ENCODE measurements at places on chromosomes 12 and 14. TPM values are rescaled to one million over a fixed set of nuclear protein-coding genes. Genes with fewer than 3 reads are reported as not detected.
A peak's percentile ranks its signal among the peaks of the same experiment; 100 is the strongest.

GRCh38 chr12:3795492-3796133 is 42.7 kb upstream of the CRACR2A start:
- DNase-seq, result no peak

- no peak for DNase-seq
Observed at GRCh38 chr12:29286081-29286790, 94.7 kb downstream of the ERGIC2 start.

GRCh38 chr12:65567820-65568219 is 256.5 kb upstream of the HMGA2 start:
- peak; percentile 57 for DNase-seq

- no peak for DNase-seq
Observed at GRCh38 chr14:99678198-99678597, 5.9 kb upstream of the CYP46A1 start.

DNA sequence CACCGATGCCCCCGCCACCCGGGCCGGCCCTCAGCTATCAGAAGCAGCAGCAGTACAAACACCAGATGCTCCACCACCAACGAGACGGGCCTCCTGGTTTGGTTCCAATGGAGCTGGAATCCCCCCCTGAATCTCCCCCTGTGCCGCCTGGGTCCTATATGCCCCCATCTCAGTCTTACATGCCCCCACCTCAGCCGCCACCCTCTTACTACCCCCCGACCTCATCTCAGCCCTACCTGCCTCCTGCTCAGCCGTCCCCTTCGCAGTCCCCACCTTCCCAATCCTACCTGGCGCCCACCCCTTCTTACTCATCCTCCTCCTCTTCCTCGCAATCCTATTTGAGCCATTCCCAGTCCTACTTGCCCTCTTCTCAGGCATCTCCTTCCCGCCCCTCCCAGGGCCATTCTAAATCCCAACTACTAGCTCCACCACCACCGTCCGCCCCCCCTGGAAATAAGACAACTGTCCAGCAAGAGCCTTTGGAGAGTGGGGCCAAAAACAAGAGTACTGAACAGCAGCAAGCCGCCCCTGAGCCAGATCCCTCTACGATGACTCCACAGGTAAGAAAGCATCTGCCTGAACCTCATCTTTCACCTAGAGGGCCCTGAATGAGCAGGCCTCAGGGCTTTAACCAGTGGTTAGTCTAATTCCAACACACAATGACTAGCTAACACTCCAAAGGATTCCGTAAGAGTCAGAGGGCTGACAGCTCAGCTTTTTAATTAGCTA is 851 bp downstream of the YLPM1 start:
- DNase-seq, result peak; percentile 43

- no peak for DNase-seq
Observed at GRCh38 chr12:30437616-30438015, 258.1 kb downstream of the IPO8 start.

GRCh38 chr14:28061006-28061405 is 705.6 kb upstream of the FOXG1 start:
- DNase-seq, result no peak

The IRAK3 gene
- total RNA-seq, result not detected

The IPO8 gene
- total RNA-seq, result 36.3 TPM

The ADGRD1 gene
- total RNA-seq, result 0.68 TPM

Measured in MCF 10A (cell line).